ENCODE measurements at places on chromosomes 6 and 20.

DNA sequence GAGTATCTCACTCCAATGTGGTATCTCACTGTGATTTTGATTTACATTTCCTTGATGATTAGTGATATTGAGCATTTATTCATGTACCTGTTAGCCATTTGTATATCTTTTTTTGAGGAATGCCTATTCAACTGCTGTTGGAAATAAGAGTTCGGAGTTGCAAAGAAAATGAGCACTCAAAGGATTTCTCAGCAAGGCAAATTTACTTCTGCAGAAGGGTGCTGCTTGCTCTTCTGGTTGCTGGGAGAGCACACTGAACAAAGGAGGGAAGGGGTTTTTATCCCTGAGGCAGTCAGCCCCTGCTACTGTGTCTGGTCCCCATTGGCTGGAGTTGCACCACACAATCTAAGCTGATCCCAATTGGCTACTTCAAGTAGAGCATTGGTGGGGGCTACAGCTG lies 822.4 kb upstream of the ADGRB3 start:
- no peaks in the 10 kb centered on the region for H3K27me3 ChIP-seq
- no peak for DNase-seq
- H3K36me3 ChIP-seq, result peaks cover 43% of the 10 kb centered on the region

DNA sequence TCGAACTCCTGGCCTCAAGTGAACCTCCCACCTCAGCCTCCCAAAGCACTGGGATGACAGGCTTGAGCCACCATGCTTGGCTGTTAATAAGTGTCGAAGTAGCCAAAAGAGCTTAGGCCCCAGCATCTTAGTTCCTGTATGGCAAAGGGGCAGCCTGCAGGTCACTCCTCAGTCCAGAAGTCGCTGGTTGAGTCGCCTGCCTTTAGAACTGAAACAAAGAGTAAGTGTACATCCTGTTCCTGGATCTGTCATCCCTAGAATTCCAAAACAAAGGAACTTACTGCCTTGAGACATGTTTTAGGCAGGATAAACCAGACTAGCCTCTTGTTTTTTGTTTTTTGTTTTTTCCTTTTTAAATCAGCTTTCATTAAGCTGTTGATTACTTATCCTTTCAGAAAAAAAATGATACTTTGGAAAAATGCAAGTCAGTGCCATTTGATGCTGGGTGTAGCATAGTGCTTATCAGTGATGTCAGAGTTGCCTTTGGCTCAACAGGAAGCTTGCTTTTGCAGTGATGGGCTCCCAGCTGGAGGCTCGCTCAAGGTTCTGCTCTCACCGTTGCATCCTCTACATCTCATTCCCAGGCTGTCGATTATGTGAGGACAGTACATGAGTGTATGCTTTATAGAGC lies 9.0 kb downstream of the ACTR5 start:
- H3K4me1 ChIP-seq, result no peaks in the 10 kb centered on the region
- H3K4me3 ChIP-seq, result no peak overlapping the region
- H3K27ac ChIP-seq, result no peak overlapping the region
- H3K36me3 ChIP-seq, result peaks cover 67% of the 10 kb centered on the region
- no peak for DNase-seq

DNA sequence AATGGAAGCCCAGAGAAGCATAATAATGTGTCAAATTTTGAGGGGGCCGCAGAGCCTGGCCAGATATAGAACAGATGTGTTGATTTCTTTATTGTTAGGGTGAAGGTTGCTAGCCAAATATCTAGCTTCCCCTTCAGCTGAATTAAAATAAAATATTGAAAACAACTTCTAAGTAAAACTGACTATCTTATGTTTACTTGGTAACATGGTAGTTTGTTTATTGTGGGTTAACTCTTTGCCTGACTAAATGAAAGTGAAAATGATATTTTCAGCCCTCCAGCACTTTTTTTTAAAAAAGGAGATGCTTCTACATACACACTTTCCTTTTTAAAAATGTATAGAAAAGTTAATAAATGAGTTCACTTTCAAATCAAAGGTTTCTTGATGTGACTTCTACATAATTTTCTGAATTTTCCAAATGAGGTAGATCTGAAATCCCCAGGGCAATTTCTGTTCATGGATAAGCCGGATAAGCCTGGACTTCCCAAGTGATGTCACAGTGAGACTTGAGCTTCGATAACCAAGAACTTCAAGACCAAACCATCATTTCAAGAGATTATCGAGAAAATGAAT lies 172.1 kb upstream of the OLIG3 start:
- no peak overlapping the region for H3K4me3 ChIP-seq
- H3K27ac ChIP-seq, result no peak overlapping the region
- no peaks in the 10 kb centered on the region for H3K4me1 ChIP-seq

GRCh38 chr20:19056909-19057308 lies 155.5 kb upstream of the SLC24A3 start:
- H3K27ac ChIP-seq, result no peak overlapping the region
- H3K4me1 ChIP-seq, result no peaks in the 10 kb centered on the region
- H3K36me3 ChIP-seq, result peaks cover 31% of the 10 kb centered on the region
- no peak overlapping the region for H3K4me3 ChIP-seq
